ENCODE measurements at places on chromosomes 12 and 14.
A peak's percentile ranks its signal among the peaks of the same experiment; 100 is the strongest.

- no peak for DNase-seq
Measured at GRCh38 chr12:54936736-54937135, 47.8 kb downstream of the TESPA1 start.

DNA sequence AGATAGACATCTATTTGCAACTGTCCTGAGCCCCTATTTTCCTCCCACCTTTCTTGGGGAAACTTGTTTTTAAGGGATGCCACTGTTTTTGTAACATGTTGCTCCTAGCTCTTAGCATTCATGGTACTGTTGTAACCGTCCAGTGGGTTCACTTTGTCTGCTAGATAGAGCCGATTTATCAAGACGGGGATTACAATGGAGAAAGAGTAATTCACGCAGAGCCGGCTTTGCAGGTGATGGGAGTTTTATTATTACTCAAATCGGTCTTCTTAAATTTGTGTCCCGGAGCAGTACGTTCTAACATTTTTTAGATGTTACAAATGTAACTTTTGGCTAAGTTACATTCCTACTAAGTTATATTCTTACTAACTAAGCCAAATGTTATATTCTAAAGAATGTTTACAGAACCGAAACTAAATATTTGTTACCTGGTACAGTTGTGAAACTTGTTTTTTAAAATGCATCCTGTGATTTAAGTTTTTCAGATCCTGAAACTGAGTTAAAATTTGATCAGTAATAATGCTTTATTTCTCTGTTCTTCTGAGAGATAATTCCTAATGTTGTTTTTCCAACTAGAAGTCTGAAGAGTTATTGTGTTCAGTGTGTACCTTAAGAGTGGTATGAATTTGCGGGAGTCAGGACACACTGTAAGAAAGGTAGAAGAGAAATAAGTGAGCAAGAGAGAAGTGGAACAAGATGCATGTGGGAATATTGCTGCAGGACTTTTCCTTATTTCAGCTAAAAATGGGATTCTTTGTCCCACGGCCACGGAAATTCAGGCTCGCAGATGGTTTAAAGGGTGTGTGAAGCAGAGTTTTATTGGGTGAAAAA is 20.6 kb upstream of the CLEC2D start:
- no peak for DNase-seq

DNA sequence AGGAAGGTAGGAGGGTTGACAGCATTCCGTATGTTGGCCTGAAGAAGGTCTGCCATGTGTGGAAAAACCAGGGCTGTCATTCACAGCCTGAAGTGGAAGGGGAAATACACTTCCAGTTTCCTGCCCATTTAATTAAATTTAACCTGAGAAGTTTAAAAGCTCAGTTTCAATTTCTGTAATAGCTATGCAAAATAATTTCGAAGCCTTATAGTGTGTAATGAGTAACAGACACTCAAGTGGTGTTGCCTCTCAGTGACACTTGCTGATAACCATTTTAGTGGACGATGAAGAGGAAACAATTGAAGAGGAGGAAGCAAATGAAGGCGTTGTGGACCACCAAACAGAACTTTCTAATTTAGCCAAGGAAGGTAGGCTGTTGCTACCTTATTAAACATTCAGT is 44.8 kb downstream of the EP400 start:
- no peak for DNase-seq

DNA sequence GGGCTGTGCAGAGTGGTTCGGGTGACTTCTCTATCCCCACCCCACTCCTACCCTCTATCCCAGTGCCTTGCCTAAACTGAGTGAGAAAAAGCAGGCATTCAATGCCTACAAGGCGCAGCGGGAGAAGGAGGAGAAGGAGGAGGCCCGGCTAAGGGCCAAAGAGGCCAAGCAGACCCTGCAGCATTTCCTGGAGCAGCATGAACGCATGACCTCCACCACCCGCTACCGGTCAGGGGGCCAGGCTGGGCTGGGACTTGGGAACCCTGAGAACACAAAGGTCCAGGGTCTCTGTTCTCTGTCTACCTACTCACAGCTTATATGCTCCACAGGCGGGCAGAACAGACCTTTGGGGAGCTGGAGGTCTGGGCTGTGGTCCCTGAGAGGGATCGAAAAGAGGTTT is 11.7 kb downstream of the PRPF40B start:
- DNase-seq = no peak

DNA sequence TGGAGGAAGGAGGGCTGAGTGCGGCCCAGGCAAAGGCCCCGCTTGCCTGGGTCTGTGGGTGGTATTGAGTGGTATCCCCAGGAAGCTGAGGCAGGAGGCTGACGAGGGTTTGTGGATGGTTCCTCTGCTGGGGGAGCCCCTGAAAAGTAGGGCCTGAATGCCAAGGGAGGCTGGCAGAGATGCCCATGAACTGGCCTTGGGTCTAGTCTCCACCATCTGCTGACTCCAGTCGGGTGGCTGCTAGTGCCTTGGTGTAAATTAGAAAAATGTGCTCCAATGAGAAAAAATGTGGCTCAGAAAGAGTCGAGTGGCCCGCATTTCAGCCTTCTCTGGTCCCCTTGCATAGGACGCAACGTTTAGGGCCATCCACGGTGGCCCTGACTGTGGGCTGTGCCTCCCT is 181.2 kb upstream of the PRMT8 start:
- no peak for DNase-seq

GRCh38 chr12:12028668-12029402 is 41.9 kb upstream of the BCL2L14 start:
- no peak for DNase-seq

DNA sequence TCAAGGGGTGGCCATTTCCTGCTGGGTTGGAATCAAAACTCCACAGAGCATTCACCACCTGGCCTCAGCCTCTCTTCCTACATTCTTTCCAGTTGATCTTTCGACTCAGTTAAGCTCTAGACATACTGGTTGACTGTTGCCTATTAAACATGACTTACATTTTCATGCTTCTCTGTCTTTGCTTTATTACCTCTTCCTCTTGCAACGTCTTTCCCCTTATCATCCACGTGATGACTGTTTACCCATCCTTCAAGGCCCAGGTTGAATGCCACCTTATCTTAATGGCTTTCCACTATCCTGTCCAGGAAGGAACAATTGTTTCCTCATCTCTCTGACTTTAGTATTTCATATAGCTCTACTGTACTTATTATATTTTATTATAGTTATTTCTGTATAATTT is 24.4 kb upstream of the CCDC175 start:
- DNase-seq = no peak

DNA sequence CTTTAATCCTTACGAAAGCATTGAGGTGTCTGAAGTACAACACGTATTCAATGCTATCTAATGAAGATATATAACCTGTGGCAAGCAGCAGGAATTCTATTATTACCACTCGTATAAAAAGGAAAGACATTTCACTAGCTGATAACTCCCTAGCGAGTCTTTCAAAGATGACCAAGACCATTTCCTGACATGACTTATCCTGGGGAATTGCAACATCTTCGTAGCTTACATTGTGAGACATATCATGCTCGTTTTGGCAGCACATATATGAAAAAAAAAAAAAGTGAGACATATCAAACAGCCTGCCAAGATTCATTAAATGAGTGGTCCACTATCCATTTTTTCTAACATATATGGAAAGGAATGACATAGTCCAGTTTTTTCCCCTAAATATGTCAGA is 337.0 kb downstream of the FSCB start:
- no peak for DNase-seq

DNA sequence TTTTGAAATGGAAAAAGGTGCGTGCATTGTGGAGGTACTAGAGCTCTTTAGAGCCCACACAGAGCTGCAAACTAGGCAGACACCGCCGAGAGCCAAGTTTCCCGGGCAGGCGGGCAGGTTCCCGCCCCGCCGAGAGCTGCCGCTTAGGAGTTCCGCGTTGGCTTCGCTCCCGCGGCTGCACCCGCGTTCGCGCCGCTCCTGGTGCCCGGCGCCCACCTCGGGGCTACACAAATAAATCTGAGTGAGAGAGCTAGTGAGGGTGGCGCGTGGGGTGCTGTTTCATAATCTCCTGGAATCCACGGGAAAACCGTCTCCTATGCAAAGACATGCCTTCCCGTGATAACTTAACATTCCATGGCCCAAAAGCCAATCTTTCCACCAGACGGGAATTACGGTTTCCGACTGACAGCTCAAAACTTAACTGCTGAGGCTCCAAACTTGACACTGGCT is 645 bp downstream of the KITLG start:
- DNase-seq = peak; percentile 41

DNA sequence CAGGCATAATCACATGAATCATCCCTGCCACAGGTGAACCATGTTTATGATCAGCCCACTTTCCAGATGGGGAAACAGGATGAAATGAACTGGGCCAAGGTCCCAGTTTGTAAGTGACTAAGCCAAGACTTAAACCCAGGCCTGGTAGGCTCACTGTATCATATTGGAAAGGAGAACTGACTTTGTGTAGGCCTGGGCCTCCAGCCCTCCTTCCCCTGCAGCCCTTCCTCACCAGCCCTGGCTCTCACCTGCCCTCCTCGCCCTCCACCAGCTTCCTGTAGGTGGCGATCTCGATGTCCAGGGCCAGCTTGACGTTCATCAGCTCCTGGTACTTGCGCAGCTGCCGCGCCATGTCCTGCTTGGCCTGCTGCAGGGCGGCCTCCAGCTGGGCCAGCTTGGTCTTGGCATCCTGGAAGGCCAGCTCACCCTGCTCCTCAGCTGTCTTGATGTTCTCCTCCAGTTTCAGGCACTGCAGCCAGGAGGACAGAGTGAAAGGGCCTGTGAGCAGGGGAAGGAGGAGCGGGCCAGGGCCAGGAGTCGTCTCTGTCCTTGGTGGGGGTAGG is 19.8 kb downstream of the KRT80 start:
- DNase-seq = no peak

DNA sequence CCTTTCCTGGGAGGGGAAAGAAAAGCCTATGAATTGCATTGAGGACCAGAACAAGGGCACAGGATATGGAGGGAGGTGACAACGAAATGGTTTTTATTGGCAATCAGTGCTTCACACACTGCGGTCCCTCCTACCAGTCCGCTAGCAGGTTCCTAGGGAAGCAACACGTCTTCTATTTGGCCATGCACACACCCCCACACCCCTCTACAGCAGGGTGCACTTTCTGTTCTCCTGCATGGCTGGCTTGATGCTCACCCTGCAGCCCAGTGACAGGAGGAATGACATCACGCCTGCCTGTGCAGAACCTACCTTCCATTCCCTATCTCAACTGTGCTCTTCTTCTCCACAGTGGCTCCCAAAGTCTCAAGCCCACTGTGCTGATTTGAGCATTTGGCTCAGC is 57.9 kb downstream of the TTC9 start:
- DNase-seq = peak; percentile 20

GRCh38 chr12:116426391-116427136 is 132.6 kb upstream of the MAP1LC3B2 start:
- no peak for DNase-seq

DNA sequence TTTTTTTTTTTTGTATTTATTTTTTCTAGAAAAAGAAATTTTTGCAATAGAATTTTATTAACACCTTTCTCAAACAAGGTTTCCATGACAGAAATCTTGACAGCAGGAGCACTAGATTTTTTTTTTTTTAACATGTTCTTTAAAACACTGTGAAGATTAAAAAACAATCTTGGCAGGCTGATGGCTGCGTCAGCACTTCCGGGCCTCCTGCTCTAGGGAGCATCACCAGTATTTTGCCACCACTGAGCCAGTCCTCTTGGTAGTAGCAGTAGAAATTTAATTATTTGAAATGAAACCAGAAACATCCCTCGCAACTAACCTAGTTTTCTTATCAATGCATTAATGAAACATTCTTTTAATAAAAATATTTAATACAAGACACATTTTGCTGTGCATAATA is 99.6 kb downstream of the APAF1 start:
- DNase-seq = no peak

GRCh38 chr14:104872469-104873341 is 7.6 kb downstream of the CEP170B start:
- peak; percentile 77 for DNase-seq

GRCh38 chr12:121861636-121862254 is 3.1 kb upstream of the HPD start:
- DNase-seq = no peak

DNA sequence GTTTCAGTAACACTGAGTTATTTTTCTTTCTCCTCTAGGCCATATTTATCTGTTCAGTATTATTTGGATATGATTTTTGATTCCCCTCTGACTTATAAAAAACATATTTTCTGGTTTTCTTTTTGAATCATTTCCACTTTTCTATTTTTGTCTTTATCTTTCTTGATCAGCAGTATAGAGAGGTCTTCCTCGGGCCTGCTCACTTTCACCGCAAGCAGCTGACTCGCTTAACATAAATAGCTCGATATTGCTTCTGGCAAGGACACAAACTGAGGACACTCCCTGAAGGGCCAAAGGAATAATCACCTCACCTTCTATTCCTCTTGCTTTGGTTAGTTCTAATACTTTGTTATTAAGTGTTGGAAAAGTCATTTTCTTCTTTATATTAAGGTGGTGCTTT is 25.8 kb upstream of the TRHDE start:
- no peak for DNase-seq

DNA sequence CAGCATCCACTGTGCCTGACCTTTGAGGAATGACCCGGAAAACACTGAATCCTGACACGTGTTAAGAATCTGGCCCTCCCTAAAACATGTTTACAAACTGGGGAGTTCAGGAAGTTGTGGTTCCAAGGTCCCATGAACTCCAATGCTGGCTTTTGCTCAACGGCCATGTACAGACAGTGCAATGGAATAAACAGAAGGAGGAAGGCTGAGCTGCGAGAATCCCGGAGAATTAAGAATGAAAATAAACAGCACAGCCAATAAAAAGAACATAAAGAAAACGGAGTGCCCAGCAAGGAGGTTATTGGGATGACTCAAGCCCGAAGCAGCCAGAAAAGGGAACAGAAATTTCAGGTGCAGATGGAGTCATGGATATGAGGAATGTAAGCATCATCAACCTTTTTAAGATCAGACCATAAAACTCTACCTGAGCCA is 32.3 kb downstream of the BCL11B start:
- DNase-seq = no peak

GRCh38 chr14:60102389-60102788 is 10.7 kb downstream of the PCNX4 start:
- peak; percentile 40 for DNase-seq

DNA sequence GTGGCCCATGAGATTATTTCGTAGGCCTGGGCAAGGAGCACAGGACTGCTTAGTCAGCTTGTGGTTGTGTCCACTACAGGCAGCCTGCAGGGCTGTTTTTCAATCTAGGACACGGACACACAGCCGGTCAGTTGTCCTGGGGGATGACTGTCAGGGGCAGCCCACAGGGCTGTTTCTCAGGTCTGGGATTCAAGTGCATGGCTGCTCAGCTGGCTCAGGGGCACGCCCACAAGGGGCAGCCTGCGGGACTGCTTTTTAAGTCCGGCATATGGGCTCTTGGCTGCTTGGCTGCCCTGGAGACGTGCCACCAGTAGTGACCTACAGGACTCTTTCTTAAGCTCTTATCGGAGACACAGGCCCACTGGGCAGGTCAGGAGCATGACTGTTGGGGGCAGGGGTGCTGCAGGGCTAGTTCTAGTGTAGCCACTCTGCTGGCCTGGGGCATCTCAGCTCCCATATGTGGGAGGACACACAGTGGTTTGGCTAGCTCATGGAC is 26.6 kb upstream of the GTF2A1 start:
- no peak for DNase-seq

- no peak for DNase-seq
Measured at GRCh38 chr12:109998241-109998903, 858 bp upstream of the ANKRD13A start.

Measured in suppressor macrophage (primary cell).